Cardiac septum (tissue), 1 donor: ENCODE measurements at places on chromosomes 7 and 10.

- no peak for DNase-seq
These were observed 181.5 kb upstream of the PODXL start for GRCh38 chr7:131737746-131738465.

DNA sequence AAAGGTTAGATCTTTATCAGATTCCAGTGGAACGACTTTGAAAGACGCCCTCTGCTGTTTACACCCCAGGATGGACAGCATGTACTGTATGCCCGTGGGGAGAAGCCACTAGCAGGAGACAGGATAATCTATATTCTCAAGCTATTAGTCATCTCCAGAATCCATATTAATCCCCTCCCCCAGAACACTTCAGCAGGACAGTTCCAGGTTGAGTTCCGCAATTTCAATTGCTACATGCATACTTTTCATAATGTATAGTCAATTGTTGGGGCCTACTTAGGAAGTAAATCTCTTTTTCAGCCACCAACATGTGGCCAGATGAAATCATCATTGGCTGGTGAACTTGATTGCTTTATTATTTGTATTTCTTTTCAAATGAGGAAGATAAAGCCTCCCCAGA lies 313.1 kb upstream of the SMIM30 start:
- DNase-seq = no peak

DNA sequence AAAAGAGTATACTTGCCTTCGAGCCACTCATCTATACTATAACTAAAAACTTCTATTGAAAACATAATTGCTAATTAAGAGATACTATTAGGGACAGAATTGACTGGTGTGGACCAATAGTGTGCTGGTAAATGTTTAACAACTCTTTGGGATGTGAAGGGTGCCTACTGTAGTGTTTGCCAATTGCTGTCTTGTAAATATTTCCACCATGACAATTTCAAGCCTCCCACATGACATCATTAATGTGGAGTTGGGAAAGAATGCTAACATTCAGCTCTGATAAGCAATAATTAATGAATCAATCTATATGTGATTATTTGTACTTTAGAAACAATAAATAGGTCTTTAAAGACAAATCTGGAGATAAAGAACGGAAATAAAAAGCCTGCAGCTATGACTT lies 136.8 kb downstream of the DGKB start:
- DNase-seq = no peak

DNA sequence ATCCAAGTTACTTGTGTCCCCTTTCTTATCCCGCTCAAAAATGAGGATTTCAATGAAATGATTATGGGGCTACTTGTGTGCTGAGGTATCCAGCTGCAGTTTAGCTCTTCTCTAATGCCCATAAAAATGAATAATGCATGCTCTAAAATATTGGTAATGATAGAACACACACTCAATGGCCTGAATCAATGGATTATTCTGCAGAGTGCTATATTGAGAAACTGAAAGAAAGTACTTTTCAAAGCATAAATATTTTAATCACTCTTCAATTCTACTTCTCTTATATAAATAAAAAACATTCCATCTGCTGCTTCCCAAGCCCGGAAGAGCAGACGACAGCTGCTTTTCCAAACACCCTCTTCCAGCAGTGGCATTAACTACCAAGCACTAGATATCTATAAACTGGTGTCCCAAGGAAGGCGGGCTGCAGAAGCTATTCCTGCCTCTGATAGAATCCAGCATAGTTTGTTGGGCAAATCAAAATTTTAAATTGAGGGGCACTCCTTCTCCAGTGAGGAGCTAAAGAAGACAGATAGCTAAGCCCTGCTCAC lies 284.9 kb upstream of the AOAH start:
- DNase-seq = no peak

DNA sequence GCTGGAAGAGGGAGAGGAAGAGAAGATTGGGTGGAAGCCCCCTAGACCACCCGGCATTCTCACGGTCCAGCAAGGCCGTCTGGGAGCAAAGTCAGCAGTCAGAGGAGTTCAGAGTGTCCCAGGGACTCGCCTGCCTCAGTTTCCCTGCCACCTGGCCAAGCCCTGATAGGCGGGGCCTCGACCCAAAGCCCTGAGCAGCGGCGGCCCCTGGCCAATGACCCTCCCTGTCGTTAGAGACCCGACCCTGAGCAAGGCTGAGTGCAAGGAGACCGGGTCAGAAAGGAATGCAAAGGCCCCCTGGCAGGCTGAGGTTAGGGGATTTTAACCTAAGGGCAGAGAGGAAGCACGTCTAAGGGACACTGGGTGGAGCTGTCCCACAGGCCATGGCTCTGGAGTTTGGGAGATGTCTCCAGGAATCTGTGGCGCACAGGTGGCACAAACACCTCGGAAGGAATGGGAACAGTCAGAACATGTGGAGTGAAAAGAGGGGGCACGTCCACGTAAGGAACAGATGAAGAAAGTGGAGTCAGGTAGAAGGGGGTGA lies 196.8 kb upstream of the PDE1C start:
- no peak for DNase-seq

- no peak for DNase-seq
These were observed 151.4 kb upstream of the FERD3L start for GRCh38 chr7:19296617-19297016.

DNA sequence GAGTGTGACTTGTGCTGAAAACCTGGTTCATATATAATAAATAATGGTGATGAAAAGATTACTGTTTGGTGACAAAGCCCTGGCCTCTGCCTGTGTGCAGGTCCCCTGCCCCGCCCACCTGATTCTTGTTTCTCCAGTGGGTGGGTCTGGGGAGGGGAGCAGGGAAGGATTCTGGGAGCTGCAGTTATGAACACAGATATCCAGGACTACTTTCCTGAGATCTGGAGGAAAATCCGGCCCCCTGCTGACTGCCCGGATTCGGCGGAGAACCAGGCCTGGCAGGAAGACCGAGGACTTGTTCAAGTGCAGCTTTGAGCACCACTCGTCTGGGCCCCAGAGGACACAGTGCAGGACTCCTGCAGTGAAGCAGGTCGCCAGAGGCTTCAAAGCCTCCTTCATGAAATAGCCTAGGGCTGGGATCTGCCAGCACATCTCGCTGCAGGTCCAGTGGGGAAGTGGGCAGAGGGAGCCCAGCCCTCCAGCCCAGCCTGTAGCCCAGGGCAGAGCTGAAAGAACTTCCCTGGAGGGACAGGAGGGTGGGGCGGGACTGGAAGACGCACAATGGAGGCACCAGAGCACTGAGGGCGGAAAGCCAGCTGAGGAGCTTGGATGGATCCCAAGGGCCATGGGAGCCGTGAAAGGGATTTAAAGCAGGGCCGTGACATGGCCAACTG lies 7.0 kb downstream of the ATP6V0E2 start:
- DNase-seq = no peak

- DNase-seq = no peak
These were observed 52.8 kb upstream of the EEPD1 start for GRCh38 chr7:36100226-36100625.

DNA sequence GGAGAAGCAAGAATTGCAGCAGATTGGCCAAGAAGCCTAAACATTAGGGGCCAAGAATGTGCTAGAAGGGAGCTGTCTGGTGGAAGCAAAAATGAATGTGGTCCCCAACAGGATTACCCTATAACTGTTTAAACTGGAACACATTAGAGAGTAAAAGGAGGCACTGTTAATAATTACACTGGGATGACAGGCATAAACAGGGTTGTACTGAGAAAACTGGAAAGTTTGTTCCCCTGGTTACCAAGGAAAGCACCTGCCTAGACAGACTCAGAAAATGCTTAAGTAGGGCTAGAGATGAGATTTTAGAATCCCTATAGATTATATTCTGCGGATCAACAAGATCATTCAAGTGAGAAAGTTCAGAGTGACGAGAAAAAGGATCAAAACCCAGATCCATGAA lies 100.8 kb downstream of the CTTNBP2 start:
- no peak for DNase-seq

- peak; percentile 82 for DNase-seq
These were observed 24.1 kb upstream of the FFAR4 start for GRCh38 chr10:93542358-93542791.

- DNase-seq = no peak
These were observed 49.6 kb downstream of the POLL start for GRCh38 chr10:101538446-101538845.

- DNase-seq = no peak
These were observed 1.4 kb downstream of the WNT16 start for GRCh38 chr7:121330053-121330833.

- no peak for DNase-seq
These were observed 206.3 kb upstream of the KMT2E start for GRCh38 chr7:104807671-104808070.

GRCh38 chr7:101985057-101985902 lies 167.9 kb downstream of the CUX1 start:
- DNase-seq = no peak

DNA sequence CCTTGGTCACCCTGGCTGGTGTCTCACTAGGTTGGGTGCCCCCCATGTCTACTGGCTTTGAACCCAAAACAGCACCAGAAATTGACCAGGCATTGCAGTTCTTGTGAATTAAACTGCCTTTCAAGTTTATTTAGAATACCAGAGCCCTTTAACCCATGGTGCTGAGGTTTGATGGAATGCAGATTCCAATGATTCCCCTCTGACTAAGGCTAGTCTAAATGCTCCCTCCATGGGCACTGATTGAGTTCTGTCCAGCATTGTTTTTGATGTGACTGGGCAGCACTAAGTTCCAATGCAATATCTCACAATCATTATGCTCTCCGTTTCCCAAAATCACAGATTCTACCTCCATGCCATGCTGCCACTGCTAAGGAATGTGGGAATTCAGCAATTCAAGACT lies 1047.4 kb upstream of the LRRN3 start:
- DNase-seq = no peak

- no peak for DNase-seq
These were observed 302.4 kb upstream of the NEBL start for GRCh38 chr10:21199501-21199900.

- DNase-seq = peak; percentile 81
These were observed 65.3 kb upstream of the ZMIZ1 start for GRCh38 chr10:79003183-79004100.

DNA sequence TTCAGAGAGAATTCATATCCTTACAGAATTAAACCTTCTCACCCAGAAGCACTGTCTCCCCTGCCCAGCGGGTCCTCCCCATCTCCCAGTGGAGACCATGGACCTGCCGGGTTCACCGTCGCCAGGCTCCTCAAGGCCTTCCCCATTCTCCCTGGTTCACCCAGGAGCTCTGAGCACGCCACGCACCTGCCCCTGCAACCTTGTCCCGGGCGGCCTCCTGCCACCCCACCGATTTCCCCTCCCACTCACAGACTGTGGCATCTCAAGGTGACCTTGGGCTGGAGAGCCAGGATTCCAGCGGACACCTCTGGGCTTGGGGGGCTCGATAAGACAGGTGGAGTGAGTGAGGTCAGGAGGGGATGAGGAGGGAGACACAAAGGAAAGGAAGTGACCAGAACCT lies 135.3 kb downstream of the PTPRN2 start:
- peak; percentile 47 for DNase-seq

DNA sequence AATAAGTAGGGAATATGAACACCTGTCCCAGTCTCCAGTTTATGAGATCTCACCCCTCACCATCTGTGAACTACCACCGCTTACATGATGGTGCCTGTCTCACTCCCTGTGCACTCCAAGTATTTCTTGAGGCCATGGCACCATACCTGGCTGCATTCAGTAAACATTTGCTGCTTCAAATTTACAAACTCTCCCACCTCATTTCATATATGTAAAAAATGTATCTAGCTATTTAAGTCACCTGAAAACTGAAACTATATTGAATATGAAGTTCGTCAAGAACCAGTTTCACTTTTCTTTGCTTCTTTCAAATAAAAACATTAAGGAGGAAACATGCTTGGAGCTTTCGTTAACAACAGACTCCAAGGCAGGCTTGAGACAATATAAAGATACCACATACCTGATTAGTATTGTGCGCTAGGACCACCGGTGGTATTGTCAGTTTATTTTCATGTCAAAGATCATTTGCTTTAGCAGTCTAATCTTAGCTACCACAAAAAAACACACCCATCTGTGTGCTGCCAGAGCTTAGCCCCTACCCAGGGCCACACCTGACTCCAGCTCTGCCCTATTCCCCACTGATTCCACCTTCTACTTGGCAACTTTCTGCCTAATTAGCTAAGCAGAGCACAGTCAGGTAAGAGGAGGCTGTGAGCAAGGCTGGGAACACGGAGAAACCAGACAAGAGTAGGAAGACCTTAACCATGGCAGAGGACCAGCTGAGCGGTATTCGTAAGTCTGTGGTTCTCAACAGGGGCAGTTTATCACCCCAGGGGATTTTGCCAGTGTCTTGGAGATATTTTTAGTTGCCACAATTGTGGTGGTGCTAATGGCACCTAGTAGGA lies 92.0 kb downstream of the ZFAND4 start:
- no peak for DNase-seq

- no peak for DNase-seq
These were observed 411.9 kb downstream of the GRM8 start for GRCh38 chr7:126840869-126841268.

- no peak for DNase-seq
These were observed 143.3 kb downstream of the ANK3 start for GRCh38 chr10:60246382-60246781.

DNA sequence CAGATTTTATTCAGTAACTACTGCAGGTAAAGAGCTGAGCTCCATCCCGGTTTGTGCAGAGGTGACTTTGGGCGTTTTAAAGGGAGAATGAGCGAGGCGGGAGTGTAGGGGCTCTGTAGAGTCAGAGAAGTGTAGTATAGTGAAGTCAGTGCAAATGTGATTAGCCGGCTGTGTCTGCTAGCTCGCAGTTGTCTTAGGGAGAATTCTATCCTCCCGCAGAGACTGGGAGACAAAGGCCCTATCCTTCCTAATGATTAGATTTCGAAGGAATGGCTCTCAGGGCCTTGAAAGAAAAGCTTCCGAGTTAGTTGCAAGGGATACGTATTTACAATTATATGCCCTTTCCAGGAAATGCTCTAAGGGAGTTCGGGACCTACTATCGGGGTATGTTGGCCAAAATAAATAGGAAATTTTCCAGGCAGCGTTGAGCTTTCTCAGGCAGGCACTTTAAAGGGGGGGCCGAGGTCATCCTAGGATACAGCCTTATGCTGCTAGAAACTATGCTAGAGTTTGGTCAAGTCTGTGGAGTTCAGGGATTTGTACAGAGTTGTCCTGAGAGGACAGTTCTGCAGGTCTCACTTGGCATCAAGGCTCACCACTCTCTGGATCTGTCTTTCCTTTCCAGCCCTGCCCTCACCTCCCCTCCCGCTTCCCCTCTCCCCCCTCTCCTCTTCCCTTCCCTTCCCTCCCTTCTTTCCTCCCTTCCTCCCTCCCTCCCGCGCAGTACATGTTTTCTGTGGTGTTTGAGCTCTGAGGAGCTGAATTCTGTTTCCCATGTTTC lies 825 bp downstream of the MRPL32 start:
- DNase-seq = no peak

GRCh38 chr7:159107161-159107892 lies 37.3 kb downstream of the VIPR2 start:
- DNase-seq = no peak

- peak; percentile 57 for DNase-seq
These were observed 172.4 kb upstream of the ZMIZ1 start for GRCh38 chr10:78896159-78896928.

DNA sequence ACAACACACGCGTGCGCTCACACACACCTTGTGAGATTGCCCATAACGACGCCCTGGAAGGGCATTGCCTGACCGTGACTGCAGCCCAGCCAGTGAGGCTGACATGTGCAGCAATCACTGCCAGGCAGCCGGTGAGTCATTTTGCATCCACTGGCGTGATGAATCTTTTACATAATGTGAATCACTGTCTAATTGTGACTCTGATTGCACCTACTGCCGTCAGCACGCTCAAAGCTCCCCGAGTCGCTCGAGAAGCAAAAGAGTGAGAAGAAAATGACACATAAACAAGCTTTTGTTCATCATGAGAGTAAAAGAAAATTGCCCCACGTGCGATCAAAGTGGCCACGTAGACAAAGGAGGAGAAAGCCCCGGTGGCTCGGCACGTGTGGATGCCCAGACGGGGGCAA lies 117.4 kb upstream of the PFKP start:
- DNase-seq = no peak

GRCh38 chr10:108244443-108245228 lies 1080.1 kb upstream of the SORCS1 start:
- DNase-seq = no peak
